Psoas muscle (tissue), 8 donors: ENCODE measurements at places on chromosomes 7 and 10. TPM values are rescaled to one million over a fixed set of nuclear protein-coding genes. Genes with fewer than 3 reads are reported as not detected.

The LIPM gene
- not detected for polyA plus RNA-seq

The NEUROD6 gene
- not detected for polyA plus RNA-seq

- DNase-seq: no peak
Measured at GRCh38 chr10:75398200-75398691, 3.3 kb downstream of the ZNF503 start.

DNA sequence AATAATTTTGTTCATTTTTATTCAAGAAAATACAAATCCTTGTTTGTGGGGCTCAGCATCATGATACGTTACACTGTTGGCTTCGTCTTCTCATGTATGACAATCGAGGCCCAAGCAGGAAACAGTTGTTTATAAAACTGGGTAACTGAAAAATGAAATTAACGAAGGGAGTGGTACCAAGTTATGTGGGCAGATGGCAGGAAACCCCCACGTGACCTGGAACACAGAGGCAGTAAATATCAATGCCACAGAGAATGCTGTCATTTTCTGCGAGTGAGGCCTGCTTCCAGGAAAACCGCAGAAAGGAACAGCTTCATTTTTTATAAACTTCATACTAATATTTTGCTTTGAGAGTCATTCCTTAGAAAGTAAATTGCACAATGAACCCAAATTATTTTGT is 201.0 kb upstream of the ADARB2 start:
- DNase-seq: no peak

GRCh38 chr7:8126601-8127167 is 135.3 kb downstream of the ICA1 start:
- no peak for DNase-seq

DNA sequence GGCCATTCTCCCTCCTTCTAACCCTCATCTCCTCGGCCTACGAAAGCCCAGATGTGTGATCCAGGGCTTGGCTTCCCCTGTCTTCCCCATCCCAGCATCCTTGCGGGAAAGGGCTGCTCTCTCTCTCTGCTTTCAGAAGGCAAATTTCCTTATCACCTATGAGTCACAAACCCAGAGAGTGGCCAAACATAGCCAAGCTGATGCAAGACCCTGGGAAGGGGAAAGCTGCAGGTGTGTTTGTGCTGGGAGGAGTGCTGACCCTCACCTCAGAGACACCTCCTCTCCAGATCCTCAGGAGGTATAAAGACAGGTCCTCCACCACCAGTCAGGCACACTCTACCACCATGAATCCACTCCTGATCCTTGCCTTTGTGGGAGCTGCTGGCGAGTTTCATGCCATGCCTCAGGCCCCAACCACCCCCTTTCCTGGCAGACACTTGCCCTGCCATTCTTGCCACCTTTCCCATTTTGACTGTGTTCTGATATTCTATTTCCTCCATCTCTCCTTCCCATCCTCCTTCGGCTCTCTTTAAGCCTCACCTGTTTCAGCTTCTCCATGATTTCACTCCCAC is 10.6 kb upstream of the PRSS2 start:
- no peak for DNase-seq

DNA sequence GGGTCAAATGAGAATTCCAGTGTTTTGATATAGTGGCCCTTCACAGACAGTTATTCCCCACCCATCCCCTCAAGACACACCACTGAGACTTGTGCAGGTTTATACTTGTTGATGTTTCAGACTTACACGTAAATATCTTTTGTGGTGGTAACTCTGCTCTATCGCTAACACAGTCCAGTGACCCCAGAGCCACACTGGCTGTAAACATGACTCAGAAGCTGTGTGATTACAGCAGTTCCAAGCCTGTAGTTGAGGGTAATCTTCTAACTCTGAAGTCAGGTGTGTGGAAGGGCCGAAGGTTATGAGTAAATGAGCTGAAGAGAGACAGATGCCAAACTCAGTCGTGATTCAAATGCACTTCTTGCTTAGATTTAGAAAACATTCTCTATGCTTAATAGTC is 19.4 kb downstream of the NOBOX start:
- no peak for DNase-seq
